CD4-positive, CD25-positive, alpha-beta regulatory T cell (primary cell): ENCODE measurements at places on chromosomes 12 and 14. TPM values are rescaled to one million over a fixed set of nuclear protein-coding genes. Genes with fewer than 3 reads are reported as not detected.

Gene DDIT3
- polyA plus RNA-seq, result 22.2 TPM

DNA sequence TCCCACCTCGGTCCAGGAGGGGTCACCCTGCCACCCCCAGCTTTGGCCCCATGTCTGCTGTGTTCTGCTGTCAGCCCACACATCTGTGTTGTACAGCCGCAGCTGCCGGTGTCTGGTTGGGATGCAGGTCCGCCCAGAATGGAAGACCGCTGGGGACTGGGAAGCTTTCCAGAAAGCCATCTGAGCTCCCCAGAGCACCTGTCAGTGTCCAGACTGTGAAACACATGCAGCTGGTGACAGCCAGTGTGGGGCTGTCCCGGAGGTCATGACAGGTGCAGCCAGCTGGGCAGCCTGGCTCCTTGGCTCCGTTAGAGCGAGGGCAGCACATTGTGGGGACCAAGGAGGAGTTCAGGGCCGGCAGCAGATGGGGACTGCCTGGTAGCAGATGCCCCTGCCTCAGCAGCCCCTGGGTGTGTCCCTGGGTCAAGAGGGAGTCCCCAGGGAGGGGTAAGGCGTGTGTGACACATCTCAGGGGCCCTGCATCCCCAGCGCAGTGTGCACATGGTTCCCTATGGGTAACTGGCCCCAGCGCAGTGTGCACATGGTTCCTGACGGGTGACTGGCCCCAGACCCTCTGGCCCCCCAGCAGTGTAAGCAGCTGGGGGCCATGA lies 16.4 kb downstream of the CEP170B start:
- no peaks in the 10 kb centered on the region for H3K27me3 ChIP-seq
- H3K4me1 ChIP-seq, result no peaks in the 10 kb centered on the region
- no peak for DNase-seq
- no peak overlapping the region for H3K27ac ChIP-seq
- H3K36me3 ChIP-seq, result no peaks in the 10 kb centered on the region
- no peak overlapping the region for H3K4me3 ChIP-seq

DNA sequence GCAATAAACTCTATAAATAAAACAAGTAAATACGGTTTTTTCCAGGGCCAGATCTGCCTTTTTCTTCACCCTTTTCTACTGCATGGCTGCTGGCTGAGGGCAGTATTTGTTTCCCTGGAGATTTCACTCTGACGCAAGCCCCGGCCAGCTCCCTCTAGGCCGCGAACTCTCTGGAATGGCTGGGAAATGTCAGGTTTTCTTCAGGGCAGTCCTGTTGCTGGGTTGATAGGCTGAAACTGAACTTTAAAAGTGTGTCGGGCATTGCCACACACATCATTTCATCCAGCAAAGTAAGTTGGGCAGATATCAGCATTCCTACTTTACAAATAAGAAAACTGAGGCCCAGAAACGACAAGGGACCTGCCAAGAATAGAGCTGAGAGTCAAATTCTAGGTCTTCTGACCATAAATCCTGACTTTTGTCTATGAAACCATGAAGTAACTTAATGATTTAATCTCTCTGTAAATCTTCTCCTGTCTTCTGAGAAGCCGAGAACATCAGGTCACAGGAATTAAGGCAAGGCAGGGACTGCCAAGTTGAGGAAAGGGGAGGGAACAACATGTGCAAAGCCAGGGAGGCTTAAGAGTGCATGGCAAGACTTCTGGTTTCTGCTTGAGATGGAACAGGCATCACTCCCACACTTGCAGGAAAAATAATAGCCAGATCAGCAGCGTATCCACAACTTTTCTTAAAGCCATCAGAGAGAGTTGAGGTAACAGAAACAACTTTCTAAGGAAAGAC lies 205.0 kb upstream of the CCDC196 start:
- H3K27ac ChIP-seq, result no peak overlapping the region
- no peak for DNase-seq
- no peaks in the 10 kb centered on the region for H3K27me3 ChIP-seq

GRCh38 chr12:65121049-65121955 lies at the start of gene WIF1:
Gene WIF1 (minus strand): TSS chr12:65121305. CDS start chr12:65121191, 114 bp downstream.
- H3K27ac ChIP-seq, result no peak within 1 kb of the TSS
- no peak within 1 kb of the TSS for H3K4me3 ChIP-seq
- DNase-seq, result peak; percentile 28
- H3K27me3 ChIP-seq, result peaks cover 53% of the 10 kb centered on the region
- H3K36me3 ChIP-seq, result no peaks in the 10 kb centered on the region

DNA sequence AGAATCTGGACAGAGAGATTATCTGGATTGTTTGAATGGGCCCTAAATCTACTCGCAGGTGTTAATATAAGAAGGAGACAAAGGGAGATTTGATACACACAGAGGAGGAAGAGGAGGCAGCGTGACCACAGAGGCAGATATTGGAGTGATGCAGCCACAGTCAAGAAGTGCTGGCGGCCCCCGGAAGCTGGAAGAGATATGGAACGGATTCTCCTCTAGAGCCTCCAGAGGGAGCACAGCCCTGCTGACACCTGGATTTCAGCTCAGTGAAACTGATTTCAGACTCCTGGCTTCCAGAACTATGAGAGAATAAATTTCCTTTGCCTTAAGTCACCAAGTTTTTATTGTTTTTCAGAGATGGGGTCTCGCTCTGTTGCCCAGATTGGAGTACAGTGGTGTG lies 9.2 kb upstream of the TC2N start:
- peaks cover 50% of the 10 kb centered on the region for H3K4me1 ChIP-seq
- no peaks in the 10 kb centered on the region for H3K36me3 ChIP-seq
- H3K27me3 ChIP-seq, result no peaks in the 10 kb centered on the region
- no peak for DNase-seq
- H3K4me3 ChIP-seq, result no peak overlapping the region

DNA sequence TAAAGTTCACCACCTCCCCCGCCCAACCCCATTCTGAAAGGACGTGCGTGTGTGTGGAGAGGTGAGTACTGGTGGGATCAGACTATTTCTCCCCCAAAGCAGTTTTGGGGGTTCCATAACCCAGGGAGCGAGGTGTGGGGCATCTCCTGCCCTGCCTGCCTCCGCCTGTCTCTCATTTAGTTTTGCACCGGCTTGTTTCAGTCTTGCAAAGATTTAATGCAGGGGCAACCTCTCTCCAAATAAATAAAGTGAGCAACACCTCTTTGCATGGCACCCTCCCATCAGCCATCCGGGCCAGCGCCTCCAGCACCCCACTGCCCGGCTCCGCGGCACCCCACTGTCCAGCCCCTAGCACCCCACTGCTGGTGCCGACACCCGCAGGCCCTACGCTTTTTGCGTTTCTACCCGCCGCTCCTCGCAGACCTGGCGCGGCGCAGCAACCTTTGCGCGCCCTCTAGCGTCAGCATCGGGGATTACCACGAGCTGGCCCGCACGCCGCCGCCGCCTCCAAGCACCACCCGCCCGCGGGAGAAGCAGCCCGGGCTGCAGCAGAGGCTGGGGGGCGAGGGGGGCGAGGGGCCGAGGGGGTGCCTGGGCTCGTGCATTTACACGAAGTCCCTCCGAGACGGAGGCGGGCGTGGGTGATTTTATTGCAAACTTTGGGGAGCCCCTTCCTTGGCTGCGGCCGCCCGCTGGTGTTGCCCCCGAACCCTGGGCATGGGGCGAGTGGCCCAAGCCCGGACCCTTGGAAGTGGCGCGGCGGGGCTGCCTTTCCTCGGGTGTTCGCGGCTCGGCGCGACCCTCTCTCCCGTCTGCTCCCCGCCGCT lies 55.8 kb upstream of the VRK1 start:
- H3K27ac ChIP-seq, result no peak overlapping the region
- H3K4me1 ChIP-seq, result peaks cover 9% of the 10 kb centered on the region
- peak; percentile 75 for DNase-seq
- H3K27me3 ChIP-seq, result peaks cover 40% of the 10 kb centered on the region

DNA sequence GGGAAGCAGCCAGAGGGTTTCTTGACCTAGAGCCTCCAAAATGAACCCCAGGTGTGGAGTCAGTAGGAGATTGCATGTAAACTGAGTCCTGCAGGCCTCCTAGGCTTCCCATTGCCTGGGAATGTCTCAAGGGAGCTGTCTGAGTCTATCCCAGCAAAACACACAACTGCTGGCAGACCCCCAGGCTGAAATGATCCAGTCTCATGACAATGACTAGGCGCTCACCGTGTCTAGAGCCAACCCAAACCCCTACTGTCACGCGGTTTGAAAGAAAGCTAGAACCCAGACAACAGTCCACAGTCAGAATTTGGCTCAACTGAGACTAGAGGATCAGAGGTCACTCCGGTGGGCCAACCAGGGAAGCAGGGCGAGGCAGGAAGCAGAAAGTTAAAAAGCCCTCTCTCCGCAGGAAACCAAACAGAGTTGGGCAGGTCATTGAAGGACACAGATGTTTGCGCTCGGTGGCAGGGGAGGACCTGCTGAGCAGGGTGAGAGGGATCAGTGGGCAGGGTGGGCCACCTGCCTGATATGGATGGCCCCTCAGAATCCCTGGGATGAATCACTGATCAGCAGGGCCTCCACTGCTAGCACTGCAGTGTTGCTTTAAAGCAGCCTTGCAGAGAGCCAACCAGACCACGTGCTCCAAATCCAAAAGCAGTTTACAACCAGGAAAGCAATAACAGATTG lies 23.8 kb downstream of the ACTN1 start:
- DNase-seq, result no peak
- H3K36me3 ChIP-seq, result no peaks in the 10 kb centered on the region
- H3K27me3 ChIP-seq, result no peaks in the 10 kb centered on the region

DNA sequence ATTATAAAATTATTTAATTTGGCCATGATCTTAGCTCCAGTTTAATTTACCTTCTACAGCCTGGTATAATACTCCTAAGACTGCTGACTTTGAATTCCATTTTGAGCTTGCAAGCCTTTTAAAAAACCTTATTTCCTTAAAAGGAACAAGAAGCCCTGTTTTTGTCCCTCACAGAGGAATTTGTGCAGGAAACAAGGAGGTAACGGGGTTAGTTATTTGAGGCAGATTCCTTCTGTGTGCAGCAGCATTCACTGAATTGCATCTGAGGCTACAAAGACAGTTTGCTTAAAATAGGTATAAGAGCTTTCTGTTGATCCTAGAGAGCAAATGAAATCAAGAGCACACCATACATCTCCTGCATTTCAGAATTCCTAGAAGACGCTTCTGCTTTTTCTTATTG lies 403.3 kb upstream of the PRICKLE1 start:
- H3K36me3 ChIP-seq, result no peaks in the 10 kb centered on the region
- H3K27me3 ChIP-seq, result no peaks in the 10 kb centered on the region
- H3K4me1 ChIP-seq, result no peaks in the 10 kb centered on the region
- no peak overlapping the region for H3K4me3 ChIP-seq
- no peak for DNase-seq

- H3K36me3 ChIP-seq, result no peaks in the 10 kb centered on the region
- no peak overlapping the region for H3K4me3 ChIP-seq
- H3K27ac ChIP-seq, result no peak overlapping the region
- no peak for DNase-seq
- H3K27me3 ChIP-seq, result peaks cover 3% of the 10 kb centered on the region
- no peaks in the 10 kb centered on the region for H3K4me1 ChIP-seq
Observed at GRCh38 chr12:75439048-75439447, 41.5 kb upstream of the GLIPR1 start.

Gene KRT78
- not detected for polyA plus RNA-seq

Gene CD69
- polyA plus RNA-seq, result 189 TPM

Gene IAPP
- not detected for polyA plus RNA-seq

Gene AMHR2
- not detected for polyA plus RNA-seq

DNA sequence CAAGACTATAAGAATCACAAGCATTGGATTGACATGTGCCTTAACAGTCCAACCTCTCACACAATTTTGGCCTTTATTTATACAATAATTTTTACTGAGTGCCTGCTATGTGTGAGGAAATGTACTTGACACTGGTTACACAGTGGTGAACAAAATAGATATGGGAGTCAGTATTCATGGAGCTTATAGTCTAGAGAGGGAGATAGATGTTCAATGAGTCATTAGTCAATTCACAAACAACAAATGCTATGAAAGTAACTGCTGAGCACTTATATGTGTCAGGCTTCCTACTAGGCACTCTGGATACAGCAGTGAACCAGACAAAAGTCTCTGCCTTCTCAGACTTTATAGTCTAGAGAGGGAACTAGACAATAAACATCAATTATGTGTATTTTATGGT lies 3.7 kb downstream of the CFAP54 start:
- DNase-seq, result no peak
- H3K4me3 ChIP-seq, result no peak overlapping the region
- H3K36me3 ChIP-seq, result no peaks in the 10 kb centered on the region
- no peak overlapping the region for H3K27ac ChIP-seq

DNA sequence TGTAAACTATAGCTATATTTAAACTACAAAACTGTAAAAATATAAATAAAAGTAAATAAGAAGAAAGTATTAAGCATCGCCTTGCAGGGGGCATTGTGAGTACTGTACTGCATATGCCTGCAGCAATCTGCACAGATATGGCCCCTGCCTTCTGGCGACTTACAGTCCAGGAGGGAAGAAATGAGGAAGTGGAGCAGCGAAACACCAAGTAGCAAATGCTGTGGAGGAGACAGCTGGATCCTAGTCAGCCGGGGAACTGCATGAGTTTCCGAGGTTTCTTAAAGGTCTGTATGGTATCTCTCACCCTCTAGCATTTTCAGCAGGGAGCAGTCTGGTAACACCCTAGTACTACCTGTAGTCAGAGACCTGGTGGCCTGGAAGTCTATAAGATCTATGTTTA lies 256.9 kb downstream of the CACNA1C start:
- no peaks in the 10 kb centered on the region for H3K36me3 ChIP-seq
- no peak for DNase-seq
- no peaks in the 10 kb centered on the region for H3K4me1 ChIP-seq
- peaks cover 4% of the 10 kb centered on the region for H3K27me3 ChIP-seq

Gene EMP1
- 0.15 TPM for polyA plus RNA-seq

DNA sequence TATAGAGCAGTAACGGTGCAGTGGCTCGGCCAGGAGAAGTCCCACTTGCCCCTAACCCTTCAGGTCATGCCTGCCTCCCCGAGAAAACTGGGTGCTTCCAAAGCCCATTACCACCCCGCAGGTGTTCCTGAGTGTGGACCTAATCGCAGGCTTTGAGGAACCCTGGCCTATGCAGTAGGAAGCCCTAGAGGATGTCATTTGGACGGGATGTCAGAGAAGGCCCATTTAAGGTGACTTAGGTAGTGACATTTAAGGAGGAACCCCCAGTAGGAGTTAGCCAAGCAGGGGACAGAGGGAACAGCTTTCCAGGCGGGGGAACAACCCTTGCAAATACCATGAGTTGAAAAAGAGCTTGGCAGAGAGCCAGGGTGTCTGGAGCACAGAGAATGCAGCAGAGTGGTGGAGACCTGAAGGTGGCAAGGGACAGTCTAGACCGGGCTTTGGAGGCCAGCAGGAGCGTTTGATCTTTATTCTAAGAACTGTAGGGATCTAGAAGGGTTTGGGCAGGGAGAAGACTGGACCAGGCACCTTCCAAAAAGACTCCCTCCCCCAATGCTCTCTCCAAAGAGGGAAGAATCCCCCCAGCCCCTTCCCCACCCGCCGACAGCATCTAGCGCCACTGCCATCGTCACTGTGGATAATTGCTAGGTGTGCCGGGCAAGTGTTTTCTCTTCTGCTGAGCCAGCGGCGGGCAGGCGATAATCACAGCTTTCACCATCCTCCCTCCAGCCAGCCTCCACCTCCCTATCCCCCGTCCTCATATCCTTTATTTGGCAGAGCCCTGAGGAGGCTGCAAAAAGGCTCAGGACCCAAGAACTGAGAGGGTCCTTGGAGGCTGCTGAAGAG lies 33.3 kb upstream of the BEGAIN start:
- H3K27me3 ChIP-seq, result no peaks in the 10 kb centered on the region
- no peak overlapping the region for H3K27ac ChIP-seq
- DNase-seq, result no peak
- H3K4me1 ChIP-seq, result peaks cover 14% of the 10 kb centered on the region

Gene CDKN3
- polyA plus RNA-seq, result 20.7 TPM
